CD4-positive, alpha-beta memory T cell (primary cell): ENCODE measurements at places on chromosomes 5 and 9.

- no peak for DNase-seq
Measured at GRCh38 chr5:68217528-68217927, 2.0 kb downstream of the PIK3R1 start.

DNA sequence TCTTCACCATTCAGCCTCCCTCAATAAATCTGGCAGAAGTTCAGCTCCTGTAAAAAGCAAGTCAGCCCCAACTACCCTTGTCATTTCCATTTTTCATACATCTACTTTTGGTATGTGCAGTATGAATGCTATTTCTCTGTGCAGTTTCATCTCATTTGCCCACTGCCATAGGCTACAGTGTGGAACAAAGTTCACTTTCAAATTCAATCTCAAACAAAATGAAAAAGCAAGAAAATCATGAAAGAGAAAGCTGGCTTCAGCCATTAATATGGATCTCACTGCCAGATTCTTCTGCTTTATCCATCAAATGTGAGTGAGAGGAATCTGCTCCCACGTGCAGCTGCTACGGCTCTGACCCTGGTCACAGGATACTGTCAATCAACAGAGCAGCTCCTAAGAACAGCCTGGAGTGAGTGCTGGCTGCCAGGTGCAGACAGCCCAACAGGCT, 494.2 kb downstream of the ZNF608 start:
- DNase-seq, result no peak

- no peak for DNase-seq
Measured at GRCh38 chr5:151869843-151870242, 54.8 kb downstream of the GLRA1 start.

DNA sequence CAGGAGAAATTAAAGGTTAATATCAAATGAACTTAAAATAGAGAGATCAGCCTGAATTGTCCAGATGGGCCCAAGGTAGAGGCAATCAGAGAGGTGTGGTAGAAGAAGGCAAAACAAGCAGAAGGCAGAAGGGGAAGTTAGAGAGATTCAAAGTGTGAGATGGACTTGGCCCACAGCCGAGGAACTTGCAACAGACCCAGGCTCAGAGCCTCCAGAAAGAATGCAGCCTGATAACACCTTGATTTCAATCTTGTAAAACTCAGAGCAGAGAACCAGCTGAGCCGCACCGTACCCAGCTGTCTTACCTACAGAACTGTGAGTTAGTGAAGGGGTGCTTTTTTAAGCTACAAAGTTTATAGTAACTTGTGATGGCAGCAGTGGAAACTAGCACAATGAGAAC, 190.9 kb downstream of the RFK start:
- no peak for DNase-seq

DNA sequence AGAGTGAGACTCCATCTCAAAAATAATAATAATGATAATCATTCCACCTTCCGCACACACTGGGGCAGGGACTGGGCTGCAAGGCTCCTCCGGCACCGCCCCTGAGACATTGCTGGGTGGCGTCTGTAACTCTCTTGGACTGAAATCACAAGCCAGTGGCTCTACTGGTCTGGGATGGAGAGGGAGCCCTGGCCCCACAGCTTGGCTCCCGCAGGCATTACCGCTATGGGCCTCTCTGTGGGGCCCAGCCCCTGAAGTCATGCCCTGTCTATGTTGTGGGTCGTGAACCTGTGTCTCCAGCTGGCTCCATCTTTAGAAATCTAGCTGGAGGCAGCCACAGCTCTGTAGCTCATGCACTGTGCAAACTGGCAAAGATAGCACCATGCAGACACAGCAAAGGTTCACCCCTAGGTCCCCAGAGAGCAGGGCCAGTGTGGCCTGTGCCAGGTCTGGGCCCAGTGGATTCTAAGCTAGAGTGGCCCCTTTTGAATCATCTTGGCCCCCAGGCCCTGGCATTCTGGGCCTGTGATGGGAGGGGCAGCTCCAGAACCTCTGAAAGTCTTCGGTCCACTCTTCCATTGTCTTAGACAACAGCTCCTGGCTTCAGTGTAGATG, 36.1 kb upstream of the COL5A1 start:
- DNase-seq, result no peak

DNA sequence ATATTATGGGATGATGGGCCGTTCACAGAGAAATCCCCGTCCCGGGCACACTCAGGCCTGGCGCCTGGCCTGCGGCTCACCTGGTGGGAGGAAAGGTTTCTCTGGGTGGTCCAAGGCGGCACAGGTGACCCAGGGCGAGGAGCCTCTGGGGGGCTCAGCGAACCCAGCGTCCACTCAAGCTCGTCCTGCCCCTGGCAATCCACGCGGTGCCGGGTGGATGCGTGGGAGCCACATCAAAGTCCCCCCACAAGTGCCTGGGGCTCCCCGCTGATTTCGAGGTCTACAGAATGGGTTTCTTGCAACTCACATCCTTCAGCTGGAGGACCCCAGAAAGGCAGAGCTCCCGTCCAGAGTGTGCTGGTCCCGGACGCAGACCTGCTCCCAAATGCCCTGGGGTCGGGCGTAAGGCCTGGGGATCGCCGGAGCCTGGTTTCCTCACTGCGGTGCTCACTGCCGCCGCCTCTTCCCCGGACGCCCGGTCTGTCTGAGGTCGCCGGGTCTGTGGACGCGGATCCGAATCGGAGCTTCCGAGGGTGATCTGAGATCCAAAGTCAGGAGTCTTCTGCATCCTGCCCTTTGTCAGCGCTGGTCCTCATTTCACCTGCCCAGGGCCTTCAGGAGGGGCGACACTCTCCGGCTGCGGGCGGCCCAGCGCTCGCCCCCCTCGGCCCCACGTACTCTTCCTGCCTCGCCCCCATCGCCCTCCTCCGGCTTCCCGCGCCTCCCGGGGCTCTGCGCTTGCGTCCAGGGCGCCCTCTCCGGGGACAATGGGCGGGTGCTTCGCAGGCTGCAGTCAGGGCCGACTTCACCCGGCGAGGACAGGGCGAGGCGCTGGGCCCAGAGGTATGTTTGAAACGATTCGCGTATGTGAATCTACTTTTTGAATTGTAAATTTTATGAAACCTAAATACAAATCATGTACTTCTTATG, 20.0 kb upstream of the RUFY1 start:
- DNase-seq, result peak; percentile 43

- DNase-seq, result no peak
Measured at GRCh38 chr5:148623741-148624140, 30.6 kb downstream of the HTR4 start.

DNA sequence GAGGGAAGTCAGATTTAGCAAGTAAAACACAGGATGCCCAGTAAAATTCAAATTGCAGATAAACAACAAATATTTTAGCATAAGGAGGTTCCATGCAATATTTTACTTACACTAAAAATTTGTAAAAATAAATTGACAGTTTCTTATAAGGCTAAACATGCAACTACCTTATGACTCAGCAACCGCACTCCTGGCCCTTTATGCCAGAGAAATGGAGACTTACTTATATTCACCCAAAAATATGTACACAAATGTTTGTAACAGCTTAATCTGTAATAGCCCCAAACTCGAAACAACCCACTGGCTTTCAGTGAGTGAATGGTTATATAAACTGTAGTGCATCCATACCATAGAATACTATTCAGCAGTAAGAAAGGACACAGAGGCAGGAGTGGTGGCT, 28.6 kb upstream of the TRIM14 start:
- no peak for DNase-seq

- no peak for DNase-seq
Measured at GRCh38 chr9:419571-420171, 205.0 kb downstream of the DOCK8 start.

DNA sequence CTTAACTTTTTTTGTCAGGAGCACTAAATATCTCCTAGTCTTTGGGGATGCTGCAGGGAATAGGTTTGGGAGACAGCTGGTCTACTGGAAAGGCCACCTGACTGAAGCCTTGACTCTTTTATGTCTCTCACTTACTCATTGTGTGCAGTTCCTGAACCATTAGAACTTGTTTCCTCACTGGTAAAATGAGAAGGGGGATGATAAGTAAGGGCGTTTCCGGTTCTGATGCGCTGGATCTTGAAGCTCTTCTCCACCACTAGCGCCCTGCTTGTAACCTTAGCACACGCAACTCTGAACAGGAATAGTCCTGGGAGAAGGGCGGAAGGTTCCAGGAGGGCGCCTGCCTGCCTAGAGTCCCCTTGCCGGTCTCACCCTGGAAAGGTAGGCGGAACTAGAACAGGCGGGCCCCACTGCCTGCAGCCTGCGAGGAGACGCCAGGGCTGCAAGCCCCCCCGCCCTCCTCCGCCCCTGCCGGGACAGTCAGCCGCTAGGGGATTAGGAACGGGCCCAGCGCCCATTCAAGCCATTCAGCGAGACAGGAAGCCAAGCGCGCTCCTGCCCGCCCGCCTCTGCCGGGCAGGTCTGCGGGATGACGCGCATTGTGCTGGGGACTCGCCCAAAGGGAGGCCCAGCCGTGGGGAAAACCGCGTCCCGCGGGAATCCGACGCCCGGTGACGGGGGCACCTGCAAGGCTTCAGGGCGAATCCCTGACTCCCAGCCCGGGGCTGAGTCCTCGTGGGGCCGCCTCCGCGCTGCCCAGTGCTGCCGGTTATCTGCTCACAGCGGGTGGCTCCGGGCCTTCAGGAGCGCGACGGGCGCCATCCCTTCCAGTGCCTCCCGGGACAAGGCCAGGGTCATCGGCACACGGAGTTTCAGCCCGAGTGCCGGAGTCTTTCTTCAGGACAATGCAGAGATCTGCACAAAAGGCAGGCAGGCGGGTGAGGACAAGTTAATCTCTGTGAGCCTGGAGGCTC, 44.0 kb upstream of the XPA start:
- DNase-seq, result peak; percentile 17

GRCh38 chr5:6393596-6394194, 15.3 kb upstream of the MED10 start:
- no peak for DNase-seq

DNA sequence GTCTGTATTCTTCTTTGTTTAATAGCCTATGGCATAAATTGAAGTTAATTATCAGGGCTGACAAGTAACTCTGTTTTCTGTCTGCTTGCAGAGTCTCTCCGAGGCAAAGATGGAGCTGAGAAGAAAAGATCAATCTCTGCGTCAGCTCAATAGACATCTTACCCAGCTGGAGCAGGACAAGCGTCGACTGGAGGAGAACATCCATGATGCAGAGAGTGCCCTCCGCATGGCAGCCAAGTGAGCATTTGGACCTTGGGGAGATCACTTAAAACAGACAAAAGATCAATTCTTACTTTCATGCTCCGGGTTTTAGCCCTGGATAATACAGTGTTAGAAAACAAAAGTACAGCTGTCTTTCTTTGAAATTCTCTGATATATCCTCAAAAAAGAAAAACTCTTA, 293.8 kb downstream of the CCDC171 start:
- DNase-seq, result no peak

GRCh38 chr9:4987961-4988421, 2.9 kb downstream of the JAK2 start:
- DNase-seq, result peak; percentile 66

DNA sequence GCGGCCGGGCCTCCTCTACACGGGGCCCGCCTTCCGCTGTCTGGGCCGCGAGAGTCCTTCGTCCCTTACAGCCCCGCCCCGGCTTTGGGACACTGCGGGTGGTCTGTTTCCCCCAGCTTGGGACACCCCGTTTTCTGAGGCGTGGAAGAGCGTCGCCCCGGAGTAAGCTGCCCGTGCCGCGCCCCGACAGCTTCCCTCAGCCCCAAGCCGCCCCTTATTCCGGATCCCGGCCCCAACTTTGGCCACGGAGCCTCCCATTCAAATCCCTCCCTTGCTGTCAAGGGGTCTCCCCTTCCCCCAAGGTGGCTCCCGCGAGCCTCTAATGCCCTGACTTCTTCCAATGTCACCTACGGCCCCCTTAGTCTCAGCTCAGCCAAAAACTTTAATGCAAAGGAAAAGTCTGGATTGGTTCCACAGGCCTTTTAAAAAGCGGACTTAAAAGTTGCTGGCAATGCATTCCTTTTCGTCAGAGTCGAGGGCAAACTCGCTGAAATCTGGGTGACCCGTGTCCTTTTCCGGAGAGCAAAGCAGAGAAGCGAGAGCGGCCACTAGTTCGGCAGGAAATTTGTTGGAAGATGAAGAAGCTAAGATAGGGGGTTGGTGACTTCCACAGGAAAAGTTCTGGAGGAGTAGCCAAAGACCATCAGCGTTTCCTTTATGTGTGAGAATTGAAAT, 19.8 kb downstream of the EXOSC2 start:
- DNase-seq, result peak; percentile 5

GRCh38 chr9:127503379-127503921, 52.1 kb downstream of the LRSAM1 start:
- DNase-seq, result no peak

- no peak for DNase-seq
Measured at GRCh38 chr5:59517926-59518585, 375.5 kb downstream of the PDE4D start.

- DNase-seq, result no peak
Measured at GRCh38 chr5:73265641-73266040, 92.6 kb downstream of the TMEM174 start.

GRCh38 chr5:149838881-149839739, 105.5 kb downstream of the PDE6A start:
- DNase-seq, result no peak

DNA sequence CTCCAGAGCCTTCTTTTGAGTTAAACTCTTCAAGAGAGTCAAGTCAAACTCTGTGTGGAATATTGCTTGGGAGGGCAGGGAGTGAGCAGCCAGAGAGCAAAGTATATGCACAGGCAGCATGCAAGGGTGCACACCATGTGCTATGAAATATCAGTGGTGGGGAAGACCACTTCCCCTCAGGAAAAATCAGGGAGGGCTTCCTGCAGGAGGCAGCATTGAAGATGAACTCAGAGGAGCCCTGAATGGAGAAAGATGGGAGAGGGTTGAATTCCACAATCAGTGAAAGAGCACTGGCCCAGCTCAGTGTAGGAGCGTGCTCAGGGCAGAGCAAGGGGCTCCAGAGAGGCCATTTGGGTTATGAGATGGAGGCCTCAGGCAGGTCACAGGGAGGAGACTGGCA, 41.9 kb downstream of the CCDC180 start:
- DNase-seq, result no peak

GRCh38 chr9:90176901-90177300, 465.7 kb downstream of the DIRAS2 start:
- DNase-seq, result no peak

DNA sequence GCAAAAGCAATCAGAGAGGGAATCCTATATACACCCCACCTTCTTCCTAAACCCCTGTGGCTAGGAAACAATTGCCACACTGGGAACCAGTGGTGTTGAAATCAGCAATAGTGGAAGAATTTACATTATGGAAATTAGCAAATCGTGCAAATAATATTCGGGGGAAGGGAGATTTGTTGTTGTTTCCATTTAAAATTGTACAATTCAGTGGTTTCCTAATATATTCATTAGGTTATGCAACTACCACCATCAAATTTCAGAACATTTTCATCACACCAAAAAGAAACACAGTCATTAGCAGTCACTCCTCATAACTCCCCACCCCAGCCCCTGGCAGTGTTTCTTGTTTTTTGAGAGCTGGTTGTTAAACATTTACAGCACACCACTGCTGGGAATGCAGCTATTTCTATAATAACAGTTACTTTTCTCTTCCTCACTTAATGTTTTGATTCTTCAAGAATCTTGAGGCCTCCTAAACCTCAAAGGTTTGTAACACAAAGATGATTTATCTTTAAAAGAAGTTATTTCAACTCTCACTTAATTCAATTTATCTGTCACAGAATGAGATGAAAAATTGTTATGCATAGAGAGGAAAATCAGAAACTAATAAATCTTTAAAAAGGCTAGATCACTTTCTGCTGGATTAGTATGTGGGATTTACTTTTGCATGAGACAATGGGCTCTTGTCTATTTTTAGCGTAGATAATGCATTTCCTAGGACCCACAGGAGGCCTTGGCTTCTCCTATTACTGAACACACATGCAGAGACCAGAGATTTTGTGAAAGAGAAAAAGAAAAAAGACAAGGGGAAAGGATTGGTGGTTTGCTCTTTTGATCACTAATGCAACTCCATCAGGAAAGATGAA, 91.8 kb upstream of the DAPK1 start:
- DNase-seq, result no peak
